ENCODE measurements at places on chromosomes 5 and 9.

DNA sequence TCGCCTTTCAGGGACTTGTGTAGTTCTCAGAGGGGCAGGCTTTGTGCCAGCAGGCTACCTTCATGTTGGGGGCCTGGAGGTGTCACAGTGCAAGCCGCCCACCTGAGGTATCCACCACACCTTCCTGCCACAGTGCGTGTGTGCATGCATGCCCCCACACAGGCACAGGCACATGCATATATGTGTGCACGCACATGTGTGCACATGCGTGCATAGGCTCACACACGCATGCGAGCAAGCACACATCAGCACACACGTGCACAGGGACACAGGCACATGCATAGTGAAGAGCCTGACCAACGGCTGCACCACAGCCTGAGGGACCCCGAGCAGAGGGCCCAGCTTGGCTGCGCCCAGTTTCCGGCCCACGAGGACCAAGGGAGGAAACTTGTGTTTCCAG lies 36.1 kb downstream of the IRX4 start:
- no peak for DNase-seq

- peak; percentile 56 for DNase-seq
These were observed 218.6 kb upstream of the RASEF start for GRCh38 chr9:83281306-83282255.

DNA sequence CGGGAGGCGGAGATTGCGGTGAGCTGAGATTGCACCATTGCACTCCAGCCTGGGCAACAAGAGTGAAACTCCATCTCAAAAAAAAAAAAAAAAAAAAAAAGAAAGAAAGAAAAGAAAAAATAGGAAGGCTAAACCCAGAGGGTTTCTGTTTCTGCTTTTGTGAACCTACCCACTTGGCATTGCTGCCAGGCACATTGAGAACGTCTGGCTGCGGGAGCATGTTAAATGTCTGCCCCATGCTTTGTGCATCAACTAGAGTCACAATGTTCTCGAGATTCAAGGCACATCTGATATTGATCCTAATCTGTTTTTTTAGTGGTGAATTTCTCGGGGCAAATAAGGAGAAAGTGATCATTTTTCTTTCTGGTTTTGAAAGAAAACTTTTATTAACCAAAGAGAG lies 2.8 kb downstream of the SLC25A25 start:
- no peak for DNase-seq

GRCh38 chr5:16806711-16807546 lies 129.2 kb downstream of the MYO10 start:
- DNase-seq: no peak

DNA sequence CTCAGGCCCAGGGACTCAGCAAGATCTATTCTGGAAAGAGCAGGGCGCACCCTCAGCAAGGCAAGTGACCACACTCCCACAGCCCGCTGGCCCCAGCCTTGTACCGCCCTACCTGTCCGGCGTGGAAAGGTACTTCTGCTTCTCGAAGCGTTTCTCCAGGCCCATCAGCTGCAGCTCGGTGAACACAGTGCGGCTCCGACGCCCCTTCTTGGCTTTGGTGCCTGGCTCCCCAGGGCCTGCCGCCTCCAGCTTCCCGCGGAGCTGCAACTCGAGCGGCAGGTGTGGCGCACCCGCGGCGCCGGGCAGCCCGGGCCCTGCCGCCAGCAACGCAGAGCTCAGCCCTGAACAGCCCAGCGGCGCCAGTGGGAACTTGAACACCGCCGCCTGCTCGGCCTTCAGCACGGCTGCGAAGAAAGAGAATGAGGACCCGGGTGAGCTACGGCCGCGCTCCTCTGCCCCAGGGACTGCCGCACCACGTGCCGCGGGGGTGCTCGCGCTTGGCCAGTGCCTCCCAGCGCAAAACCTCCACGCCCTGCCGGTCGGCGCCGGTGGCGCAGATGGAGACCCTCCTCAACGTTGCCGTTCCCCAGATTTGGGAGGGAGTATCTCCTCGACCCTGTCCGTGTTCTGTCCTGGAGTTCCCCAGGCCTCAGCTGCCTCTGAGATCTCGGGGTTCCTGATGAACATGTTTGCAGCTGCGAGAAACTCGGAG lies 2.2 kb downstream of the BARX1 start:
- no peak for DNase-seq

DNA sequence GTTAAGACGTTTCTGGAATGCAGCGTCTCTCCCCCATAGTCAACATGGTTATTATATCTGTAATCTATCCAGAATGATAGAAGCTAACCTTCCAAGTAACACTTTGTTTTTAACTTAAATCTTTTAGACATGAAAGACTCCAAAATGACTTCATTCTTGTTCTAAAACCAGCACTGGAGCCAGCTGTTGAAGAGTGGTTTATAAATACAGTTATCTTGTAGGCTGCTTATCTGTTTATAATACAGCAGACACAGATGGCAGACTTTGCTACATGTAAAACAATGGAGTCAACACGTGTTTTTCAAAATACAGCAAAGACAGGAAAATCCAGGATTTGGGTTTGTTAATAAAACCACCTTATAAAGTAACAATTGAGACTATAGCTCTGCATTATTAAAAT lies 48.8 kb upstream of the RETREG1 start:
- DNase-seq: no peak

GRCh38 chr5:9570876-9571275 lies 25.0 kb upstream of the SEMA5A start:
- no peak for DNase-seq

DNA sequence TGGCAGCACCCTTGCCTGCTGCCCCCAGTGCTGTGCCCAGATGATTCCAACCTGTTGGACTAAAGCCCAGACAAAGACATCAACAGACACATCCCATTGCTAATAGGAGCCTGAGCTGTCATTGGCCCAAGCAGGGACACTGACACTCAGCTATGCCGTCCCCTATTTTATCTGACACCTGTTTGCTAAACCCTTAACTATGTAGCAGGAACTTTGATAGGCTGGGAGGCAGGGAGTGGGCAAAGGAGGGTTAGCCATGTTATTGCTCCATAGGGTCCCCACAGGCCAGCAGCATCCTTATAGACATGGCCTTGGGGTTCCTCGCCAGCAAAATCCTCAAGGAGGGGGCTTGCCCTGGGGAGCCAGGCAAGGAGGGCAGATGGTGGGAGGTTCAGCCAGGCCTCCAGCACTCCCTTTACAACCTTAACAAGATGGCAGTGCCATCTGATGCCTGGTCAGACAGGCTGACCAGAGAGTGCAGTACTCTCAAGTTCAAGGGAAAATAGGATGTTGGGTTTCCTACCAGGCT lies 50.4 kb upstream of the CDKN2AIPNL start:
- DNase-seq: no peak

DNA sequence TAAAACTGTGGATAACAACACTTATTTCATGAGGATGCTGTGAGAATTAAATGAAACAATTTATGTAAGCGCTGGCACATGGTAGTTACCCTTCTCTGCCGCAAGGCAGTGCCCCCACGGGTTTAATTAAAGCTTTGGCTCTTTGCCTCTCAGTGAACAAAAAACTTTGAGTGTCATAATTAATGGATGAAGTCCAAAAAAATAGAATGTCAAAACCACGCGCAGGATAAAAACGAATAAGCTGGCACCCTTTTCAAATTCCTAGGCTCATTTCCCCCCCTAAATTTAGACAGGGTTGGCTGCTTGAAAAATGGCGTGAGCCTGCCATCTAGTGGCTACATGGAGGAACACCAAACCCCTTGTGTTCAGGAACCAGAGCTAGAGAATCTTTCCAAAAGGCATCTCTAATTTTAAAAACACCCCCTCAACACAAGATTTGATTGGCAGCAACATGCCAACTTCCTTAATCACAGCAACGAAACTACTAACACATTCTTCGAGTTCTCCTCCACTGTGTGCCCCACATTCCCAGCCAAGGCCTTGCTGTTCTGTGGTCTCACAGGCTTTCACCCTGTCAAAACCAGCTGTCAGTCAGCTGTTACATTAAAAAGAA lies 29.0 kb upstream of the CCNG1 start:
- peak; percentile 49 for DNase-seq

- DNase-seq: no peak
These were observed 19.2 kb downstream of the EFCAB9 start for GRCh38 chr5:172213126-172213525.

- DNase-seq: no peak
These were observed 602.1 kb downstream of the TAF11L14 start for GRCh38 chr5:18236386-18236785.

DNA sequence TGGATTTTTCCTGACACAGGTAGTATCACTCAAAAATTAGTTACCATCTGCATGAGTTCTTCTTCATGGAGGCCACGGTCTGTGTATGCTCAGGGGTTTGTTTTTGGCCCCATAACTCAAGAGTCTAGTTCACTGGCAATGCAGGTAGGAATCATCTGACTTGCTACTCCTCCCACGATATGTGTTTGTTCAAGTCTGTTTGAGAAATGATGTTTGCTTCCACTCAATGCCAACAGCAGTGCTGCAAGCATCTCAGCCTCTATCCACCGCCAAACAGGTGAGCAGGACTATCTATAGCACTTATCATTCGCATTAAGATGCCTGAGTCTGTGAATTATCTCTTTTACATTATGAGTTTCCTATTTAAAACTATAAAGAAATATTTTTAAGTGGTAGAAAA lies 264.8 kb upstream of the PTGER4 start:
- DNase-seq: no peak

- no peak for DNase-seq
These were observed 87.8 kb upstream of the CPEB4 start for GRCh38 chr5:173800340-173800739.
